IMR-90 (cell line): ENCODE measurements at places on chromosomes 3 and 15.

DNA sequence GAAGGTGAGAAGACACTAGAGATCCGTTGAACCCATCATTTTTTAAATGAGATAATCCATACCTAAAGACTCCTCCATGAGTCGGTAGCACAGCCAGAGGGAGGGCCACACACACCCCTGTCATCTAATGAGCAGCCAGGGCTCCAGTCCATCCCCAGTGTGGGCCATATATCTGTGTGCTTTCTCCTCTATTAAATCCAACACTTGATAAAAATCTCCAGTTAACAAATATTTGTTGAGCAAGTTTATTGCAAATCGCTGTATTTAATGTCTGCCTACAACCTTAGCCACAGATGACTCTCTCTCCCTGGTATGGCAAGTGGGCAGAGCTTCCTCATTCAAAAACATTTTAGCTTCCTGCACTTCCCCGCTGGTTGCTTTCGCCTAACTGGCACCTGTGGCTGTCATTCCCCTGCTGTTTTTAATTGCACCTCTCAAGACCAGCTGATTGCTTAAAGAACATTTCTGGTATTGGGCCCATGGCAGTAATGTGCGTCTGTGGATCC lies 82.8 kb downstream of the SMAD3 start:
- peak; percentile 74 for DNase-seq
- H3K4me3 ChIP-seq: no peak overlapping the region
- peak overlapping the region; percentile 93 for H3K27ac ChIP-seq

GRCh38 chr3:146404436-146404835 lies 64.9 kb downstream of the PLSCR2 start:
- H3K4me3 ChIP-seq: no peak overlapping the region
- H3K36me3 ChIP-seq: no peaks in the 10 kb centered on the region
- no peaks in the 10 kb centered on the region for H3K27me3 ChIP-seq
- peak; percentile 38 for DNase-seq
- no peak overlapping the region for H3K27ac ChIP-seq

DNA sequence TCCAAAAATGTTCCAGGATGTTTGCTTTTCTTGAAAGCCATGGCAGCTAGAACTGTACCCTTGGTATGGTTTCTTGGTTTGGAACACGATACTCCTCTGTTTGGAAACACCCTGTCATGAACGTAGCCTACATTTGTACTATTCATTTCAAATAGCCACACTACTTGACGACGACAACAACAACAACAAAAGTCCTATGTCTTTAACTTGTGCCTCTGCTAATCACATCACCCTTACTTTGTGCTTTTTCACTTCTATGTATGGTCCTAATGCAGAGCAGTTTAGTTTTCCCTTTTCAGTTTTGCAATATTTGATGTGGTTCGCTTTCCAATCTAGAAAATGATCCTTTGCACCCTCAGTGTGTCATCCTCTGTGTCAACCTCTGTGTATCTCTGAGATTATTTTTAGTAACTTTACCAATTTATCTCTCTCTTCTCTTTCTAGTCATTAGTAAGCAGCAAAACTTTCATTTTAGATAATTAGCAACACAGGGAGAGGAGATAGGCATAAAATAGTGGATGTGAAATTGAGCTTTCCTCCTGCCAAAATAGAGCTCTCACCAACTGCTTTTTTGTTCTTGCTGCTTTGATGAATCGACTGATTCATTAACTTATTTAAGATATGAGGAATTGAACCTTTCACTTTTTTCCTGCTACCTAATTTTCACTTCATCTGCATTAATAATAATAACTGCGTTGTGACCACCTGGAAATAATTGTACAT lies 44.1 kb upstream of the TP63 start:
- H3K4me1 ChIP-seq: no peaks in the 10 kb centered on the region
- no peaks in the 10 kb centered on the region for H3K27me3 ChIP-seq
- DNase-seq: no peak
- no peak overlapping the region for H3K4me3 ChIP-seq
- no peaks in the 10 kb centered on the region for H3K36me3 ChIP-seq

DNA sequence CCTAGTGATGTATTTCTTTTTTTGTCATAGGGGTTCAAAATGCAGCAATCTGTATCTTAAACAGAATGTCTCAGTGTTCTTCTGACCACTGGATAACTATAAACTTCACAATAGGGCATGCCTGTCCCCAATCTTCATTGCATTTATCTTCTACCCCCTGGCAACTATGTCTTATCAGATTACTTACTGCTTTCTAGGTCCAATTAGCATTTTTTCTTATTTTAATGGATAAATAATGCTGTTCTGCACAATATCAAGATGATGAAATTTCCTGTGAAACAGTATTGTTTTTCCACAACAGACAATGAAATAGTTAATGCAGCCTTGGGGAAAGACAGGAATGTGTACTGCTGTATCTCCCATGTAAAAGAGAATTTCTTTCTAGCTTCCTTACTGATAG lies 432.1 kb downstream of the NSUN3 start:
- DNase-seq: no peak
- no peaks in the 10 kb centered on the region for H3K4me1 ChIP-seq
- H3K27ac ChIP-seq: no peak overlapping the region

DNA sequence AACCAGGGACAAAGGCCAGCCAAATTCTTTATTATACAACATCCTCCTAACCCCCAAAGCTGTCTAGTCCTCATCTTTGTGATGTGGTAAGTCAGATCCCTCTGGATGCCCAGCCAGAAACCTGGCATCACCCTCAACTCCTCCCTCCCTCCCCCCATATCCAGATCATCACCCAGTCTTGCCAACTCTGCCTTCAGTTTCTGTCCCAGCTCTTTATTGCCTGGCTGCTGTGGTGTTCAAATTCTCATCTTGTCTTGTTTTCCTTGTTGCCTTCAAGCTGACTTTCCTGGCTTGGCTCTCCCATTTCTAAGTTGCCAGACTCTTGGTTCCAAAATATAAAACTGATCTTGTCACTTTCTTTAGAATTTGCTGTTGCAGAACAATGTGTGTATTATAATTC lies 28.6 kb downstream of the MAP2K1 start:
- DNase-seq: no peak
- H3K27ac ChIP-seq: no peak overlapping the region
- no peaks in the 10 kb centered on the region for H3K27me3 ChIP-seq
- H3K4me1 ChIP-seq: 0 out of 2 replicates have a peak, but pooled peaks cover 1% of the 10 kb centered on the region
- no peak overlapping the region for H3K4me3 ChIP-seq
- no peaks in the 10 kb centered on the region for H3K36me3 ChIP-seq
